SHP77 treated with DMSO at 0.1 percent for 48 hours (cell line): ENCODE measurements at places on chromosomes 12 and 14.

DNA sequence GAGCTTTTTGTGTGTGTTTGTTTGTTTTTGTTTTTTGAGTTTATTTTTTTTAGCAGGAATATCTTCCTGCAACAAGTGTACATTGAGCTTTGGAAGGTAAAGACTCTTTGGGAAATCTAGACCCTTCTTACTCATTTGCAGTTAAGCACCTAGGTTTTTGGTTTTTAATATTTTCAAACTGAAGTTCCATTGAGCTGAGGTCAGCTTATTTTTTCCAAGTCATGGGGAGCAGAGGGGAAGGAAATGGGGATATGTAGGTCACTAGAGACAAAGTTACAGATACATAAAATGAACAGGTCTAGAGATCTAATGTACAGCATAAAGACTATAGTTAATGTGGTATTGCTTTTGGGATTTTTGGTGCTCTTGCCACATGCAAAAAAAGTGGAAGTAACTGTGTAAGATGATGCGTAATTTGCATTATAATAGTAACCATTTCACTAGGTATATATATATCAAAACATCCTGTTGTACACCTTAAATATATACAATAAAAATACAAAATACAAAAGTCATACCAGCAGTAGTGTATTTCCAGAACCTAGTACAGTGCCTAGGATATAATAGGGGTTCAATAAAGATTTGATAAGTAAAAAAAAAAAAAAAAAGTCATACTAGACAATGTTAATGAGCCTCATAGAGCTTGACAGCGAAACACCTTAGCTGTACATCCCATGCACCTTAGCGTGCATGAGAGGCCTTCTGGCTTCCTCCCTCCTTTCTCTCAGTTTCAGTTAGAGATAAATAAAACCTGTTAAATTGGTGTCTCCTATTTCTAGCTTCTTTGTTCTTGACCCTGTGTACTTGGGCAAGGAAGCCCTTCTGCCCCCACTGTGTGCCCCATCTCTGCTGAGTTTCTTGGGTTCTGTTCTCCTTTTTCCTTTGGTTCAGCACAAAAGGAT, 22.7 kb downstream of the CGRRF1 start:
- DNase-seq, result no peak

GRCh38 chr12:80443974-80444666, at the start of gene PTPRQ:
PTPRQ (plus strand) TSS chr12:80444235; CDS start chr12:80444346, 111 bp downstream.
- no peak for DNase-seq

GRCh38 chr14:101241807-101242278, 319.5 kb upstream of the DIO3 start:
- no peak for DNase-seq

DNA sequence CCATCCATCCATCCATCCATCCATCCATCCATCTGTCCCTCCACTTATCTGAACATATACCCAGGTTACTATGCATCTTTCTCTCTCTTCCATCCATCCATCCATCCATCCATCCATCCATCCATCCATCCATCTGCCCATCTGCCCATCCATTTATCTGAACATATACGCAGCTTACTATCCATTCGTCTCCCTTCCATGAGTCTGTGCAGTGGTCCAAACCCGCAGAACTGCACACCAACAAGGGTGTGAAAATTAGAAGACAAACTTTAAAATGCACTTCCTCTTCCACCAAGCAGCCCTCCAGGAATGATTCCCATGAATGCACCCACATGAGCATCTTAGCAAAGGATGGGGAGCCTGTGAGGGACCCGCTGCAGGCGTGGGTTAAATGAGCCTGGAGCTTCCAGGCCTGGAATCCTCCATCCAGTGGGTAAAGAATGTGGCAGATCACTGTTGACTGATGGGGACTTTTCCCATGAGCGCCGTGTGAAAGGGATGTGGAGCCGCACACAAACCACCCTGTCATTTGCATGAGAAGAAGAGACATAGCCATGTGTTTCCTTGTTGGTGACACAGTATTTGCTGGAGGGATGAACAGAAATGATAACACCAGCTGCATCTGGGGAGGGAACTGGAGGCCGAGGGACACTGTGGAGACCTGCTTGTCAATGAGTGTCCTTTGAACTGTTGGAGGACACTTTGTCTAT, 376.6 kb downstream of the ADGRD1 start:
- no peak for DNase-seq

GRCh38 chr14:63322897-63323573, 4.3 kb upstream of the GPHB5 start:
- no peak for DNase-seq

DNA sequence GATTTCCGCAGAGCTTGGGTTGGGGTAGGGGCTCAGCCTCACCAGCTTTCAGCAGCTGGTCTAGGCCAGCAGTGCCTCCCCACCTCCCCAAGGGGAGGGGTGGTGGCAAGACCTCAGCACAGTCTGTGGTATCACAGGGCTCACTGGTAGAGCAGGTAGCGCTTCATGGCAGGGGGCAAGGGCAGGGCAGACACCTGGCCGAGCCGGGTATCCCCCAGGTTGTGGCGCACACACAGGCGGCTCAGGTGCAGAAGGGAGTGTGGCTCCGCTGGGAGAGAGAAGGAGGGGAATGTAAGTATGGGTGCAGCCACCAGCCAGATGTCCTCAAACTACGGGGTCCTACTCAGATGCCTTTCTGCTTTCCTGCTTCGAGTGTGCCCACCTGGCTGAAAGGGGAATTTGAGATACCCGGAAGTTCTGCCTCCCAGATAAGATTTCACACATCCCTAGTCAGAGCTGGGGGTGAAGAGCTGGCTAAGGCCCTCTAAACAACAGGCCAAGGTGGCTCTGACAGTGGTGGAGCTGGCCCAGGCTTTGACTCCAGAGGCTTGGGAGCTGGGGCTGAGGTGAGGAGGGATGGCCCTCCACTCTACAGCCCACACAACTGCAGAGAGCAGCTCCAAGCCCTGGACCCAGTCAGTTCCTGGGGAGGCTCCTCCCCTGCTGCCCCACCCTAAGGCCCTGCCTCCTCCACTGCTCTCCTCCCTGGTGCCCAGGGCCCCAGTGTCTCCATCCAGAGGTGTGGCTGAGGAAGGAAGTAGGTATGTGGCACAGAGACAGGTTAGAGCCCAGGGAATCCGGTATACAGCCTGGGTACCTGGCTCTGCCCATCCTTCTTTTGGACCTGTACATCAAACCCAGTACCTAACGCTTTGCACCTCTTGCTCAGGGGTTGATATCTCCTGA, 1.8 kb downstream of the SPSB2 start:
- DNase-seq, result no peak

- DNase-seq, result no peak
Measured at GRCh38 chr12:127081058-127081457, 1185.9 kb upstream of the TMEM132C start.

DNA sequence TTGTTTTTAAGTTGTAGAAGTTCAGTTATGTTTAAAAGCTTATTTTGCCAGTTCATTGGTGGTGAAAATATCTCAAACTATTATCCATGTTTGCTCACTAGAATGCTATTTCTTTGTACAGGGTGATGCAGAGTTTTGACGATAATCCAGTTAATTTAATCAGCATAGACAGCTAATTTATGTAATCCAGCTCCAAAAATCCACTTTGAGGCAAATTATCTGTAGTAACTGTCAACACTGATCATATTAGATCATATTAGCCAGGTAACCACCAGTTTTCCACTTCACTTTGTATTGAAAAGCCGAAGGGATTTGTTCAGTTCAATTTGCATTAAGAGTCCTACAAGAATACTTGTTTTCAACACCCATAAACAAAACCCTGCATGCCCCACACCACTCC, 378.6 kb downstream of the PDZRN4 start:
- DNase-seq, result no peak

- DNase-seq, result no peak
Measured at GRCh38 chr12:42704340-42704739, 114.8 kb upstream of the PRICKLE1 start.

- DNase-seq, result no peak
Measured at GRCh38 chr12:22576473-22576872, 32.1 kb upstream of the C2CD5 start.

DNA sequence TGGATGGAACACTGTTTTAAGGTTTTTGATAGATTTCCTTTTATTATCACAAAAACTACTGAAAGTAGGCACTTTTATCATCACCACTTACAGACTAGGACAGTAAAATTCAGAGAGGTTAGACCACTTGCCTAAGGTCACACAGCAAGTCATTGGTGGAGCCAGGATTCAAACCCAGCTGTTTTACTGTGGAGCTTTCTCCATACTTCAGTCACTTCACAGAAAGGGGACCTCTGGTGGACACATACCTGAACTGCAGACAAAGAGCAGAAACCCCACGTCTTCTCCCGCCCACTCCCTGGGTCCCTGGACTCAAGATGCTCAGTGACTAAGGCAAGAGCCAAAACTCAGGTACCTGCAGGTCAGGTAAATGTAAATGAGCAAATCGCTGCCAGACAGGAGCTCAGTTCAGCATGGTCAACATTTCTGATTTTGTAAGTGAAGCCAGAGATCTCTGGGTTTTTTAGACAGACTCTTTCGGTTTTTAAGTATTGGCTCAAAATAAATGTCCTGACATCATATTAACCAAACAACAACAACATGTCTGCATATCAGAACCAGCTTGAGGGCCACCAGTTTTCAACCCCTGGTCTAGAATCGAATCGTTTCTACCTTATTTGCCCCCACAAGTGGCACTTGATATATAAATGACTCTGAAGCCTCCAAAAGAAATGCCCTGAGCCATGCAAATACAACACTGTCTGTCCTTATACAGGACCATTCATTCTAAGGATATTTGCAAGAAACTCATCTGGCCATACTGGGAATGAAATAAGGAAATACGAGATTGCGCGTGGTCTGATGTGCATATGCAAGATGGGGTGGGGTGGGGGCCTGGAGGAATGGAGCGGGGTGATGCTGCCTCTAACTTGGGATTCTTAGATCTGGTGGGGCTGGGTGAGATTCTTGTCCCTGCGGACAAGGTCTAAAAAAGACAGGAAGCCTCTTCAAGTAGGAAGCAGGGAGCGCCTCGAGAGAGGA, 110.9 kb downstream of the KSR2 start:
- DNase-seq, result no peak

DNA sequence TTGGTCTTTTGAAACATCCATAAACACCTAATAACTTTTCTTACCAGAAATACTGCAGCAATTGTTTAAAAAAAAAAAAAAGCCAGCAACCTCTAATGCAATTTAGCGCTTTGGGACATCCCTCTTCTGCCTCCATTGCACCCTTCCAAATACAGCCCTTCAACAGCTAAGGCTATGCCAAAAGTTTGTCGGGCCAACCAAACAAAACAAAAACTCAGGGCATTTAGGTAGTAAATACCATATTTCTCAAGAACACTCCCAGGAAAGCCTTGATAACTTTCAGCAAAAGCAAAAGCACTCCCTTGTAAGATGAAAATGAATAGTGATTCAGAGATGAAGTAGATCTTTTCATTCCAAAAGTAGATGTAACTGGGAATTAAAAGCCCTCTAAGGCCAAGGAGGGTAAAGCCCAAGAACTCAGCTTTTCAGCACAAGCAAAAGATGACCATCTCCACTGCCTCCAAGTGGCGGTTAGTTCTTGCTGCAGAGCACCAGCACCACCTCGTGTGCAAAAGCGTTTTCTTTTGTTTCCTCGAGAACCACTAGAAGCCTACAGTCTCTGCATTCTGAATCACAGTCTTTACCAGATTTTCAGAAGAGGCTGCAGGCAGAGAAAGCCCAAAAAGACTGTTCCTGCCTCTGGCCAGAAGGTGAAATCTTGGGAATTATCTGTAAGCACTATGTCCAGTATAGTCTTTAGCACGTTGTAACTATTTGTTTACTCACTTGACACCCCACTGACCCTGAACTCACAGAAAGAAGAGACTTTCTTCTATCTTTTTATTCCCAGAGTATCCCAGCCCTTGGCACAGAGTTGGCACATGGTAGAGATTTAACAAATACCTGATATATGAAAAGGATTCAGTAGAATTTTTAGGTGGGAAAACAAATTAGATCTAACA, 53.1 kb downstream of the SIX6 start:
- peak; percentile 38 for DNase-seq

DNA sequence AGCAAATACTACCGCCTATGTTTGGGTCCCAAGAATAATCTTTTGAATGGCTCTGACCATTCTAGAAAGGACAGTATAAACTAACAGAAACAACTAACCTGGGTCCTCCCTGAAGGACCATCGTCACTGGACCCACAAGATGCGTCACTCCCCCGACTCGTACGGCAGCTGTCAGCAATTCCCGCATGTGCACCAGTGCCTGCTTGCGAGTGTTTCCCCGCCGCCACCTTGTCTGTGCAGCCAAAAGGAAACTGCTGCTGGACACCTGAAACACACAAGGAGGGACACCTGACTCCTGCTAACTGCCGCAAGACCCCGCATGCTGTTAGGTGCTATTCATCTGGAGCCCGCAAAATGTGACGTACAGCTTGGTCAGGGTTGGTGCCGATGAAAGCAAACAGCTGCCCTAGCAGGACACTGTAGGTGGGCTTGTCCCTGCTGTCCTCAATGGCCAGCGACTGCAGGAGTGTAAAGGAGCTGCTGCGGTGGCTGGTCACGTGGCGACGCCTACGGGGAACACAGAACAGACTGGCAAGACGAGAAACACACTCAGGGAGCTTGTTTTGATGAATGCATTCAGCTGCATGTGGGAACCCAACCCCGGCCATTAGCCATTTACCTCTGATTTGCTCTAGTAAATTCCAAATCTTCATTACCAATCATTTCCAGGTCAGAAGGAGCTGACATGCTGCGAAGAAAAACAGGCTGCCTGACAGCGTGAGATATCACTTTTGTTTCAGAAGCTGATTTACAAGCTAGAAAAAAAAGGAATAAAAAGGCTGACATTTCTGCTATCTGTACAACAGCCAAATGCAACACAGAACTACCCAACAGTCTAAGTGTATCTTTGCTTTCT, 118.1 kb downstream of the TRAFD1 start:
- DNase-seq, result no peak

GRCh38 chr12:26610774-26611173, 222.2 kb downstream of the ITPR2 start:
- DNase-seq, result no peak

DNA sequence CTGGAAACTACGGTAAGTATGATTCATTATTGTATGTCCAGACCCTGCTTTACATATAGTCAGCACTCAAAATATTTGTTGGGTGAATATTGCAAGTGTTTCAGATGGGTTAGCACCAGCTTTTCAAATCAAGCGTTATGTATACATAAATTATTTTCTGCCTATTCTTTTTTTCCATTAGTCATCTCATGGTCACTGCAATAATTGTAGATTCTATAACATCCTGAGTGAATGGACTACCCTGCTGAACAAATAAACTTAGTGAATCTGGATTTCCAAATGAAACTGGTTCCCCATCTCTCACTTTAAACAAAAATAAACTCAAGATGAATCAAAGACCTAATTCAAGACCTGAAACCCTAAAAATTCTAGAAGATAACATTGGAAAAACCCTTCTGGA, 152.3 kb downstream of the DIO2 start:
- DNase-seq, result no peak

- DNase-seq, result no peak
Measured at GRCh38 chr12:25932971-25933370, 25.5 kb upstream of the RASSF8 start.

- DNase-seq, result no peak
Measured at GRCh38 chr14:101104485-101104884, 201.0 kb upstream of the RTL1 start.
